Ammon's horn (tissue), 1 donor: ENCODE measurements at places on chromosomes 7 and 10.

DNA sequence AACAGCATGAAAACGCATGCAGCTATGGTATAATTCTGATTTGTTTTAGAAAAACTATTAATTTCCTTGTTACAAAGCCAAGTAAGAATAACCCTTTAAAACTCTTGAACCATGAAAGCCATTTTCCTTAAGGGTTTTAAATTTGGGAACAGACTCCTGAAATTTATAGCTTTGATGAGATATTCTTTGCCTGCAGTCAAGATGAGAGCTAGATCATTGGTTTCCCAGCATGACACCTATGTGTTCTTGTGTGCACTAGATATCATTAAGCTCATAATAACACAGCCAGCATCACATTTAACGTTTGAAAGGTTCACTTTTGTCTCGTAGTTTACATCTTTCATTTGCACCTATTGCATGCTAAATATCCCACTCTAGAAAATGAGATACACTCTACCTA lies 202.2 kb downstream of the PHF14 start:
- no peak for DNase-seq

DNA sequence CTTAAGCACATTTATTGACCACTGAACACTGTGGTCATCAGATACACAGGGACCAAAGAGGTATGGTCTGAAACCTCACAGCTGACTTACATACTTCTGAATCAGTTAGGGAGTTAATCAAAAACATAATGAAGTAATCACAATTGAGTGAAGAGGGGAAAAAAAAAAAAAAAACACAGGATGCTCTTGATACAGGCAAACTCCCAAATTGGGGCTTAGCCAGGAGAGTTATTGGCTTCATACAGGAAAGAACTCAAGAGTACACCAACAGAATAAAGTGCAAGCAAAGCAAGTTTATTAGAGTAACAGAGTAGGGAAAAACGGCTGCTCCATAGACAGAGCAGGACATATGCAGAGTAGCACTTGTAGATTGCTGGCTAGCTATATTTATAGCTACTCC lies 917.0 kb downstream of the CNTNAP2 start:
- DNase-seq, result no peak

- DNase-seq, result no peak
These were observed 270.1 kb upstream of the TPK1 start for GRCh38 chr7:145106001-145106400.

GRCh38 chr7:47231032-47231431 lies 350.9 kb downstream of the TNS3 start:
- no peak for DNase-seq

DNA sequence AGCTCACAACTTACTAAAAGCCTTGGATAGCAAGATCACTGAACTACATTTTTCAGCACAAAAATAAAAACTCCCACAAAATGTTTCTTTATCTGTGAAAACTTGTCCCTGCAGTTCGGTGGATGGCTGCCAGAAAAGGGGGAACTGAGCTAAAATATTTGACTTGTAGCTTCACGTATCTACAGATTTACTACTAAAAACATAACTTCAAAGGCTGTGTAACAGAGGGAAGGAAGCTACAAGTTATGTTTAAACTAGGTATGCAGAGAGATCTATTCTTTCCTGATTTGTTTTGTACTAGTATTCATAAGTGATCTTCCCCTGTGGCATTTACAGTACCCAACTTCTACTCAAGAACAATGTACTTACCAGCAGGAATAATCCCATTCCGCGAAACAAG lies 25.1 kb downstream of the SGCE start:
- no peak for DNase-seq

GRCh38 chr10:5068274-5068984 lies 25.8 kb upstream of the AKR1C3 start:
- no peak for DNase-seq

- no peak for DNase-seq
These were observed 24.3 kb upstream of the PDZD8 start for GRCh38 chr10:117399341-117400196.

DNA sequence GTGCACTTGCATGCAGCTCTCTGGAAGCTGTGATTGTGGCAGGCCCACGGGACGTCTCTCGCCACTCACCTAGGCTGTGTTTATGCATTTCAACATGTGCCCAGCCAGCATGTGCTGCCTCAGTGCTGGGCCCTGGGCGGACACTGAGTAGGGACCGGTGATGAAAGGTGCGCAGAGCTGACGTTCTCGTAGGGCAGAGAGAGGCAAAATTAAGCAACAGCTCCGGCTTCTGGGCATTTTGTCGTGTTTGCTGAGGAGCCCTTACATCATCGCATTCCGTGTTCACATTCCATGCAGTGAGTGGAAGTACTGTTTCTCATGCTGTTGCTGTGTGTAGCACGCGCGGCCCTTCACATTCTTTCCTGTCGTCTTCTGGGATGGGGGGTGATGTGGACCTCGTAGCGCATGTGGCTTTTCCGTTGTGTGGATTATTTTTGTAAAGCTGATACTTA lies 50.5 kb downstream of the PRF1 start:
- no peak for DNase-seq

- DNase-seq, result no peak
These were observed 2.7 kb upstream of the CUL2 start for GRCh38 chr10:35092851-35093250.
